ENCODE measurements at places on chromosomes 3 and 15.

GRCh38 chr3:30311781-30312180 lies 294.6 kb upstream of the TGFBR2 start:
- no peak for DNase-seq

- DNase-seq: no peak
These were observed 16.6 kb downstream of the NBEAL2 start for GRCh38 chr3:46995901-46996562.

GRCh38 chr15:76078285-76078877 lies 18.6 kb downstream of the TMEM266 start:
- DNase-seq: no peak

DNA sequence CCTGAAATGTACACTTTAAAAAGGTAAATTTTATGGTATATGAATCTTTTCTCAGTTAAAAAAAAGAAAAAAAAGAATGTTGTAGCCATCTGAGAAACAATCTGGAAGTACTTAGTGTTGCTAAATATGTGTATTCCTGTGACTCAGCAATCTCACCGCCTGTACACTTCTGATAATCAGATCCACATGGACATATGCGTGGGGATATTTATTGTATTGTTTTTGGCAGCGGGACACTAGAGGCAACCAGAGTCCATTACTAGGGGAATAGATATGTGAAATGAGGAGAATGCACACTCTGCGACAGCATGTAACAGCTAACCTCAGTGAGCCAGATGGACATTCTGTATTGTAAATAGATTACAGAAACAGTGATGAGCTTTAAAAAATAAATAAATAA lies 65.4 kb downstream of the AQP9 start:
- DNase-seq: no peak

GRCh38 chr3:58386626-58387365 lies 46.8 kb downstream of the PDHB start:
- no peak for DNase-seq

GRCh38 chr15:88985547-88986393 lies 72.6 kb upstream of the MFGE8 start:
- DNase-seq: no peak

DNA sequence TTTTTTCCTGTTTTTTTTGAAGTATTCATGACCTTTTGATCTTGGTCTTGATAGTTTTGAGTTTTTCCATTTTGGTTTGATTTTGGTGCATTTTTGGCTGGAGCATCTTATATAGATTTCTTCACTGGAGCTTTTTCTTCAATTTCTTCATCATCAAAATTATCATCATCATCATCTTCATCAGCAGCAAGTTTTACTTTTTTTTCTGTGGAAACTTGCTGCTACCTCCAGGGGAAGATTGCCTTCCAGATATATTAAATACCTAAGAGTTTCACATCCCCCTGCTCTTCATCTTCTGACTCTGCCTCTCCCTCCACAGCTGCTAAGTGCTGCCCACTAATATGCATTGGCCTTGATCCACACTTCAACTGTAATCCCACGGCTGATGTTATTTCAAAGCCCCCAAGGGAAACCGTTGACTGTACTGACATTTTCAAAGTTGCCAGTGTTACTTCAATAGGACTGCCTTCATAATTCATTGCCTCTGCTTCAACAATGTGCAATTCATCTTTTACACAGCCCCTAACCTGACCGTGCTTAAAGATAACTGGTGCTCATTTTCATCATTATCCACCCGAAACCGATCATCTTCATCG lies 151.7 kb downstream of the NR1D2 start:
- no peak for DNase-seq

DNA sequence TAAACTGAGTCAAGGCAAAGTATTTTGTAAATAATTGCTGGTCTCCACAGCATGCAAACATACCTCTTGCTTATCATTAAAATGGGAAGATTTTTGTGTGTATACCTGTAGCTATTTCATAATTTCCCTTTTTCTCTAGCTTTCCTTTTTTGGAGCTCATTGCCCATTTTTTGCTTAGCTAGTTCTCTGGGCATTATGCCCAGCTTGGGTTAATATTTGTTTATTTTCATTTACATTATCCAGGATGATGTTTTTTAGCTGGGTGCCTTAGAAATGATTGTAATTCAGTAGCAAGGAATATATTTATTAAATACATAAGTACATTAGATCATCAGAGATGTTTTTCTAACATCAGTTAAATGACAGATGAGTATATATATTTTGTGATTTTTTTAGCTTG lies 1271.7 kb upstream of the GBE1 start:
- no peak for DNase-seq

DNA sequence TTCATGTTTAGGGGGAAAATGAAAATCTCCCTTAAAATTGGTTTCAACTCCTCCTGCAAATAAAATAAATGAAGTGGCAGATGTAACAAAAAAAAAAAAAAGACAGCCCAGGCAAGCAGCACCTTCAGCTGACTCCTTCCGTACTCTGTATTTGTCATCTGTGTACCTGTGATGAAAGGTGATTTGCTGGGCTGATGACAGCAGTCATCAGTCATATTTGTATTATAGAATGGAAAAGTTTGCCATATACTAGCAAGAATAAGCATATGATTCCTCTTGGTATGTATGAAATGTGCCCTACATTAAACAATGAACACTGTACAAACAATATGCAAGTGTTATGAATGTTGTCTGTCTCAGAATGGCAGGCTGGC lies 44.1 kb upstream of the WWTR1 start:
- peak; percentile 16 for DNase-seq

DNA sequence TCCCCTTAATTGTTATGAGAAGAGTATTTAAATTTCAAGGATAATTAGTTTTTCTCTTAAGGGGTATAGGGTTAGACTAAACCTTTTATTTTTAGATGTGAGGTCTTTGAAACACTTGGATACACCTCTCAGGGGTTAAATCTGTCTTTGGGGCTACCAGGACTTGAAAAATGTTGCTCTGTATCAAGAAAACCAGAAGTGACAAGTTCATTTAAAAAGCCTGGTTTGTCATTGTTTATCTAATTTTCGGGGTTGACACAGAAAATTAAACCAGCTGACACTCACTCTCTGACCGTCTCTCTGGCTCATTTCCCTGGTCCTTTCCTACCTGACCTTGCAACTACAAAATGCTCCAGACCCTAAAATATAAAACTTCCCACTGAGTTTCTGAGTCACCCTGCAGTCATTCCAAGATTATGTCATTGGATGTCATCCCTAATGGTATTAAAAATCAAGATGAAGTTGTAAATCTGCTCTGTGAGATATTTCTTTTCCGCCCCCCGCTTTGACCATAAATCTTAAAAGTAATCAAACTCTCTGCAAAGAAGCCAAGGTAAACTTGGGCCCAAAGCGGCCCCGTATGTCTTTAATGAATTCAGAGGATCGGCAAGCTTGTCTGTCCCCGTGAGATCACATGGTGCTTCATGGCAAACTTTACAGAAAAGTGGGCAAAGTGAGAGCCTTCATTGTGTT lies 32.9 kb upstream of the SKOR1 start:
- no peak for DNase-seq

GRCh38 chr15:58962662-58963565 lies 24.5 kb upstream of the RNF111 start:
- no peak for DNase-seq

- peak; percentile 75 for DNase-seq
These were observed 500 bp upstream of the ZSCAN2 start for GRCh38 chr15:84600331-84600686.

GRCh38 chr3:43997788-43998369 lies 243.8 kb upstream of the TOPAZ1 start:
- DNase-seq: no peak

DNA sequence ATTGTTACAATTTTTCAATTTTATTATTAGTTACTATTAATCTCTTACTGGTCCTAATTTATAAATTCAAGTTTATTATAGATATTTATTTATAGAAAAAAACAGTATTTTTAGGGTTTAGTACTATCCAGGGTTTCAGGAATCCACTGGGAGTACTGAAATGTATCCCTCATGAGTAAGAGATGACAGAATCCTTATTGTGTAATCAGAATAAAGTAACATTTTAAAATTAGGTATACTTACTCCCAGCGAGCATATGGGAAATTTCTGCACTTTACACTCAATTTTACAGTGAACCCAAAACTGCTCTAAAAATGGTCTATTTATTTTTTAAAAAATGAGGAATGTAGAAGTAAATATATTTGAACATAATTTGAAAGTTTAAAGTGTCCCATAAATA lies 202.7 kb downstream of the CGGBP1 start:
- no peak for DNase-seq

- no peak for DNase-seq
These were observed 10.7 kb downstream of the BDH1 start for GRCh38 chr3:197545101-197545500.

- DNase-seq: no peak
These were observed 214.3 kb downstream of the MCTP2 start for GRCh38 chr15:94445566-94446160.

GRCh38 chr3:109927161-109927560 lies 589.8 kb upstream of the DPPA4 start:
- no peak for DNase-seq

DNA sequence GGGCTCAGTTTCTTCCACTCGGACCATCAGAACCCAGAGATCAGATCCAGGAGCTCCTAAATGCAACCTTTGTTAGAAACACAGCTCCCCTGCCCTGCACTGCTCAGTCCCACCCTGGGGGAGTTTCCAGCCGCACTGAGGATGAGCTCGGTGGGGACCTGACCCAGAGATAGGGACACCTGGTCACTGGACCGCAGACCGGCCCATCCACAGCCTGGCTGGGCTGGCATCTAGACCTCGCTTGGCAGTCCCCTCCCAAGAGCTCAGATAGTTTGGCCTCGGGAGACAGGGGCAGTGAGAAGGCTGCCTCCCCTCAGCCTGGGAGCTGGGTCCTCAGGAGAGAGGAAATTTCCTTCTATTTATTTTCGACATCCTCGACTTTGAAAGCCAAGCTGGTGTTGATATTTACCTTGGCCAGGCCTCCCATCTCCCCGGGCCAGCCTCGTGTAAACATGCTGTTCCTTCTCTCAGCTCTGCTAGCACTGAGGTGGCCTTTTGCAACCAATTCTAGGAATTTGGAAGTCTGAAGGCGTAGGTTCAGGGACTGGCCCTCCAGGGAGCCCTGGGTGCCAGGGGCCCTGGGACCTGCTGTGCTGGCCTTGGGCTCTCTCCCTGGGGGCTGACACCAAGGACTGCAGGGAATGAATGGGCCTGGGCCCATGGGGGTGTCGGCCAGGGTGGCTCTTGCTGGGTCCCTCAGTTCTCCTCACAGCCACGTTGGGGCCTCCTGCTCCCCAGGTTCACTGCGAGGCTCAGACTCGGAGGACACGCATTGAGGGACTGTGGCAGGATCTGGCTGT lies 90.1 kb downstream of the VGLL4 start:
- no peak for DNase-seq

DNA sequence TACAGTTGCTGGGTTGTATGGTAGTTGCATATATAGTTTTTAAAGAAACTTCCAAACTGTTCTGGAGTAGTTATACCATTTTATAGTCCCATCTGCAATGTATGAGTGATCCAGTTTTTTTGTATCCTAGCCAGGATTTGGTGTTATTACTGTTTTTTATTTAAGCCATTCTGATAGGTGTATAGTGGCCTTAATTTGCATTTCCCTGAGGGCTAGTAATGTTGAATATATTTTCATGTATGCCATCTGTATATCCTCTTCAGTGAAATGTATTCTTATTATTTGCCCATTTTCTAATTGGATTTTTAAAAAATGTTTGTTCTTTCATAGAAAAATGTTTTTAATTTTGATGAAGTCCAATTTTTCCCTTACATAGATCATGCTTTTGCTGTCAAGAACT lies 29.2 kb downstream of the PXK start:
- no peak for DNase-seq

DNA sequence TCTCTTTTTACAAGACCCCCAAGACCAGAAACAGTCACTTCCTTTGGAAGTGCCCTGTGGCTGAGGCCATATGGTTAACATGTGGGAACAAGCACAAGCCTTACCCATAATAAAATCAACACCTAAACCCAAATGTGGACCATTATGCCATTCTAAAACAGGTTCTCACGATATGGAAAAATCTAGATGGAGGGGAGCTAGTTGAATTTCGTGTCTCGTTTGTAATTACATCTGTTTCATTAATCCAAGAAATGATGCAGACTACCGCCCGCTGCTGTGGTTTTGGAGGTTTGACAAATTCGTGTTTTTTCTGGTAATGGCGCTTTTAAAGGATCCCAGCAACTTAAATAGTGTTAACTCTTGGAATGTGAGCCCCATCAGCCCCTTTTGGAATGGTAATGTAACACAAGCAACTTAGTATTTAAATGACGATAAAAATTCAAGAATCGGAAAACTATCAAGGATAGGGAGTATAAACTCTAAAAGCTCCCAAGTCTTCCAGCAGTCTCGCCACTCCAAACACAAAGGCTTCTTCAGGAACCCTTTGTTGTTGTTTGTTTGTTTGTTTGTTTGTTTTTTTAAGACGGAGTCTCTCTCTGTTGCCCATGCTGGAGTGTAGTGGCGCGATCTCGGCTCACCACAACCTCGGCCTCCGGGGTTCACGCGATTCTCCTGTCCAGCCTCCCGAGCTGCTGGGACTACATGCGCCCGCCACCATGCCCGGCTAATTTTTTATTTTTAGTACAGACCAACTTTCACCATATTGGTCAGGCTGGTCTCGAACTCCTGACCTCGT lies 1.1 kb downstream of the CNBP start:
- DNase-seq: no peak

DNA sequence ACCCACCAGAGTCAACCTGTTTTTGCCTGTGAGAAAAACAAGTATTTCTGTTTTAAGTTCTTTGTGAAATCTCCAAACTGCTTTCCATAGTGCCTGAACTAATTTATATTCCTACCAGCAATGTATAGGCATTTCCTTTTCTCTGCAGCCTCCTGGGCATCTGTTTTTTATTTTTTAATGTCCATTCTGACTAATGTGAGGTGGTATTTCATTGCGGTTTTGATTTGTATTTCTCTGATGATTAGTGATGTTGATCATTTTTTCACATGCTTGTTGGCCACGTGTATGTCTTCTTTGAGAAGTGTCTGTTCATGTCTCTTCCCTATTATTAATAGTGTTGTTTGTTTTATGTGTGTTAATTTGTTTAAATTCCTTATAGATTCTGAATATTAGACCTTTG lies 820.5 kb downstream of the MCTP2 start:
- DNase-seq: no peak

GRCh38 chr3:10768708-10769394 lies 47.2 kb upstream of the SLC6A11 start:
- DNase-seq: no peak

DNA sequence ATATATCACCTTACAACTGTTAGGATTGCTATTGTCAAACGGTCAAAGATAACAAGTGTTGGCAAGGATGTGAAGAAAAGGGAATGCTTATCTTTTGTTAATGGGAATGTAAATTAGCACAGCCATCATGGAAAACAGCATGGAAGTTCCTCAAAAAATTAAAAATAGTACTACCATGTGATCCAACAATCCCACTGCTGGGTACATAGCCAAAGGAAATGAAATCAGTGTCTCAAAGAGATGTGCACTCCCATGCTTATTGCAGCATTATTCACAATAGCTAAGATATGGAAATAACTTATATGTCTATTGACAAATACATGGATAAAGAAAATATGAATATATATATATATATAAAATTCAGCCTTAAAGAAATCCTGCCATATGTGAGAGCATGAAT lies 274.6 kb downstream of the EDEM1 start:
- DNase-seq: no peak
